ENCODE measurements at places on chromosomes 13 and 19.

DNA sequence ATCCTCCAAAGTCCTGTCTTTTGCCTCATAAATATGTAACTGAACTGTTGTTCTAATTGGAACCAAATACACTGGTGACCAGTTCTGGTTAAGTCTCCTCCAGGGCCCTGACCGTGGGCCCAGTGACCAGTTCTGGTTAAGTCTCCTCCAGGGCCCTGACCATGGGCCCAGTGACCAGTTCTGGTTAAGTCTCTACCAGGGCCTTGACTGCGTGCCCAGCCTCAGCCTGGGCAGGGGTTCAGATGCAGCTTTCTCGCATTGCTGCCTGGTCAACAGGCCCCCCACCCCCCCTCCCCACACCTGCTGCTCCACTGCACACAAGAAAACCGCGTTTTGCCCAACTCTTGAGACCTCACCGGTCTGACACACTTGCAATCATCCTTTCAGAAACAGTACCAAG is 3.8 kb upstream of the GRTP1 start:
- no peak for DNase-seq

DNA sequence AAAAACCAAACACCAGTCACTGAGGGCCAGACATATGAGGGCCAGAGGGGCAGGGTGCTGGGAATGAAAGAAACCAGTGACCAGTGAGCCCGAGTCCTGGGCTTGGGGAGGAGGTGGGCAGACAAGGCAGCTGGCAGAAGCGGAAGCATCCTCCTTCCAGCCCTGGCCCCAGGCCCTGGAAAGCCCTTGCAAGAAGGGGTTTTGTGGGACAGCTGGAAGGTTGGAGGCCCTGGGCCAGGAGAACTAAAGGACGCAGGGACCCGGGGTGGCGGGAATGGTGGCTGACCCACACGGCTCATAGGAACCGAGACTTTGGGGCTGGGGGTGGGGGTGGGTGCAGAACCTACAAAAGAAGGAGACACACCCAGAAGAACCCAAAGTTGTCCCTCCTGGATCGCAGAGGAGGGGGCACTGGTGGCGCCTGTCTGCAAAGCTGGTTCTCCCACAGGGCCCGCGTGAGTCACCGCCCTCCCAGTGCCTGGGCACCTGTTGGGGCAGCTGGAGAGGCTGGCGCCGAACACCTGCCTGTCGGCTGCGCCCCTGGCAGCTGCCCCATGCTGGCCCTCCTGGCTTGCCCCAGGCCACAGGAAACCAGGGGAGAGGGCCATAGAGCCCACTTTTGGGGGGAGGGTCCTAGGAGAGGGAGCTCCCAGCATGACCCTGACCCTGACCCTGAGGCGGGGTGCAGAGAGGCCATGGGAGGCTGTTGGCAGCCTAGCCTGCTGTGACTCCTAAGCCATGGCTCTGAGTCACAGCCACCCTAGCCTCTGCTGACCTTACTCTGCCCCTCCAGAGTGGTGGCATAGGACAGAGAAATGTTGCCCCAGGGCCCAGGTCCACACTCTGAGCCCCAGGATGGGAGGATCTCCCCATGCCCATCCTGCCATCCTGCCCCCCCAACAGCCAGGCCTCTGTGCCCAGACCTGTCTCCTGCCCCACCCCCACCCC is 802 bp downstream of the DMPK start:
- no peak for DNase-seq

- DNase-seq, result peak; percentile 71
Measured at GRCh38 chr19:45045671-45046353, 7.0 kb downstream of the CLASRP start.

DNA sequence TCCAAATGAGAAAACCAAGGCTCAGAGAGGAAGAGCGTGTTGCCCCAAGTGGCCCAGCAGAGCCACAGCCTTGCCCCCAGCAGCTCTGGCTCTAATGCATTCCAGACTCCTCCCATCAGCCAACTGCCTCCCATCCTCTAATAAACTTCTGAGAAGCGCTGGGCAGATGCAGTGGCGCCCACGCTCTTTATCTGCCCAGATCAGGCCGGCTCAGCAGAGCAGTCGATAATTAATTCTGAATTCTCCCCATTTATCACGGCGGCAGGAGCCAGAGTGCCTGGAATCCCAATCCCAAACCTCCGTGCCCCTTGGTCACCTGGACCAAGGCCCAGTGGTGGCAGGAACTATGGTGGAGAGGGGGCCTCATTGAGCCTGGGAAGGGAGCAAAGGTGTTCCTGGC is 13.9 kb downstream of the TINCR start:
- DNase-seq, result no peak

DNA sequence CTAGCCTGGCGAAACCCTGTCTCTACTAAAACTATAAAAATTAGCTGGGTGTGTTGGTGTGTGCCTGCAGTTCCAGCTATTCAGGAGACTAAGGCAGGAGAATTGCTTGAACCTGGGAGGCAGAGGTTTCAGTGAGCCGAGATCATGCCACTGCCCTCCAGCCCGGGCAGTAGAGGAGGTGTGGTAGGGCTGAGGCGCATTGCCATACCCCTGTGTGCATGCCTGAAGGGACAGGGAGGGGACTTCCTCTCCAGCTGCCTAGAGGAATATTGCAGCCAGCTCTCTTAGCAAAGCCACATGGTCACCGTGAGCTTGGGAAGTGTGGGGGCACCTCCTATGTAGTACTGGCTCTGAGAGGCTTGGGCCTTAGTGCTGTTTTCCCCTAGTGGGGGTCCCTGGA is 29.2 kb upstream of the PEPD start:
- no peak for DNase-seq

Data from nucleus accumbens (tissue), 56 donors.